ENCODE measurements at places on chromosomes 4 and X. TPM values are rescaled to one million over a fixed set of nuclear protein-coding genes. Genes with fewer than 3 reads are reported as not detected.

ATP10D gene
- 18.9 TPM for total RNA-seq

GSX2 gene
- 23.9 TPM for total RNA-seq

DCAF4L1 gene
- total RNA-seq: 0.36 TPM

SPANXN3 gene
- total RNA-seq: not detected

ELK1 gene
- 24.2 TPM for total RNA-seq

GASK1B gene
- total RNA-seq: not detected

BEND4 gene
- not detected for total RNA-seq

MAGEA1 gene
- total RNA-seq: 31.6 TPM

GRCh38 chrX:45830343-45830742 is 629.7 kb upstream of the DIPK2B start:
- DNase-seq: no peak

DNA sequence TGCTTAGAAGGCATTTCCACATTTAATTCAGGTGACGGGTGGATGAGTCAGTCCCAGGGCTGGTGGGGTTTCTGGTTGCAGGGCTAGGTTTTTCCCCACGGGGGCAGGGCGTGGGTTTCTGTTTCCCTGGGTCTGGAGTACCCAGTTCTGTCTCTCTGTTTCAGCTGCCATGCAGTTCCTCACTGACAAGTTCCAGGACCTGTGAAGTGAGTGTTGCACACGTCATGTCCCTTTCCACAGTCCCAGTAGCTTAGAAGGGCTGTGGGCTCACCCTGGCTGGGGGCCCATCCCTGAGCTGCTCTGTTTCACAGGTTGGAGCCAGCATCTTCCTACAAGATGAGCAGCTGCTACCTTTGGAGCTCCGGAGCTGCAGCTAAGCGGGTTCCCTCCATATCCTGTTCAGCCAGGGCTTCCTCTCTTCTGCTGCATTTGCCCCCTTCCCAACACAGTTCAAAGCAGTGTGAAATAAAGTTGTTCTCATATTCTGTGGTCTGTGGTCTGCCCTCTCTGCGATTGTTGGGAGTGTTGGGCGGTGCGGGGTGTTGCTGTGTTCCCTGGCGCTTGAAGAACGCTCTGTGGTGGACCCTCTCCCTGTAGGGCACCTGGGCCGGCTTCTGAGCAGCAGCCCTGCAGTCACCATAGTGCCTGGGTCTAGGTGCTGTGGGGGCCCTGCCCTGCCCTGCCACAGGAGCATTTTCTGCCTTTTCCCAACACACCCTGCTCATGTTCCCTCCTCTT is 3.9 kb downstream of the LOC101059915 start:
- DNase-seq: no peak

- no peak for DNase-seq
These were observed 20.2 kb upstream of the ACSL4 start for GRCh38 chrX:109753256-109753655.

- no peak for DNase-seq
These were observed 359.3 kb downstream of the GRXCR1 start for GRCh38 chr4:43251841-43252240.

GRCh38 chr4:148292686-148293085 is 149.5 kb downstream of the NR3C2 start:
- DNase-seq: no peak

DNA sequence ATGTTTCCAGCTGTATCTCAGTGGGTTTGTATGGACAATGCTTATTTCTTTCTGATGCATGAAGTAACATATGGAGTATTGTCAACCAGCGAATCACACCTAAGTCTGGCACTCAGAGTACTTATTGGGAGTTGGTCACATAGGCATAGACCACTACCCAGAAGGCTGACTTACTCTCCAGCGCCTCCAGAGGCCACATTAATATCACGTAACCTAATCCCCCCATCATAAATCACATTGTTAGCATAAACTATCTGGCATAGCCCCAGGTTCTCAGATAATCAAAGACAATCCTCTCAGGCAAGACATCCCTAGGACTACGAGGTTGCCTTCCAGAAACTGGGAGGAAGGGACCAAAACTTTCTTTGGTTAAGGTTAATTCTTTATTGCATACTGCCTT is 560.5 kb upstream of the PABPC4L start:
- DNase-seq: peak; percentile 47

GRCh38 chr4:169404960-169405359 is 134.2 kb upstream of the SH3RF1 start:
- DNase-seq: no peak

GRCh38 chr4:24642981-24643547 is 58.7 kb upstream of the DHX15 start:
- no peak for DNase-seq

GRCh38 chr4:73308286-73308685 is 49.7 kb upstream of the ANKRD17 start:
- DNase-seq: peak; percentile 56

DNA sequence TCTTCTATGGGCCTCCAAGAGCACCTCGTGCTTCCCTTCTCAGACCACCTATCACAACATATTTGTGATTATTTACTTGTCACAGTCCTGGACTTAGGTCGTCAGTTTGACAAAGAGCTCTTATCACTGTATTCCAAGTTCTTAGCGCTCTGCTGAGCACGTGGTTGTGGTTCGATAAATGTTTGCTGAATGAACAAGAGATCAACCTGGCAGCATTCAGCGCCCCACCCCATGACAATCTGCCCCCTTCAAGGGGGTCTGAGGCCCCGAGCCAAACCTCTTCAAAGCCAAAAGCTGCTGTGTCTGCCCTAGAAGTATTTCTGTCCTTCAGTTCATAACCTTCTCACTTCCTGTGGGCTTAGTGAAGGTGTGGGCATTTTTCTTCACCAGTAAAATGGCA is 15.0 kb downstream of the RPS4X start:
- DNase-seq: no peak

DNA sequence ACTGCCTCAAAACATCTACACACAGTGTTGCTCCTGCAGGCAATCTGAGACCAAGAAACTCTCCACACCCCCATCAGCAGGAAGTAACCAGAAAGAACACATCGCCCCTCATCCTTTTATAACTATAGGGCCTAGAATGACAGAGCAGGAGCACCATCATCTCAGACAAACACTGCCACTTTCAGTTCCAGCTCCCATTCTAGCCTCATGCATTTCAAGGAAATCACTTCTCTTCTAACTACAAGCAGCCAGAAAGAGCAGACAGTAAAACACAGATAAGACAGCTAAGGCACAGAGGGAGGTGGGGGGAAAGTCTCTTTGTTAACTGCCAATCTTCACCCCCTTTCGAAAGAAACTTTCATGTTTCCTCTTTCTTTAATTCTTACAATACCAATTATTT is 102.6 kb upstream of the TENT5D start:
- DNase-seq: no peak

DNA sequence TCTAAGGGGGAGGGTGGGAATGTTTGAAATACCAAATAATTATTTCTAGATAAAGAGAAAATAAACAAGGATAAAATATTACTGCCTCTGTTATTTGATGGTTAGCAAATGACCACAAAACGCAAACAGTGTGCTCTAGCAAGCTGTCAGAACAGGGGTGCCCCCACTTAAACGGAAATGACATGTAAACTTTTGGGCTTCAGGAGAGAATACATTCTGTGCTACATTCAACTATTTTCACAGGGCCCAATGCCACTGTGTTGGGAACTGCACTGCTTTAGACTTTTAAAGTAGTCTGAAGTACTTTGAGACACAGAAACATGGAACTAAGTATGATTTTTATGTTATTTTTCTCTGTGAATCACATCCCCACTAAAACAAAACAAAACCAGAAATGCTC is 14.1 kb downstream of the CD40LG start:
- DNase-seq: no peak

DNA sequence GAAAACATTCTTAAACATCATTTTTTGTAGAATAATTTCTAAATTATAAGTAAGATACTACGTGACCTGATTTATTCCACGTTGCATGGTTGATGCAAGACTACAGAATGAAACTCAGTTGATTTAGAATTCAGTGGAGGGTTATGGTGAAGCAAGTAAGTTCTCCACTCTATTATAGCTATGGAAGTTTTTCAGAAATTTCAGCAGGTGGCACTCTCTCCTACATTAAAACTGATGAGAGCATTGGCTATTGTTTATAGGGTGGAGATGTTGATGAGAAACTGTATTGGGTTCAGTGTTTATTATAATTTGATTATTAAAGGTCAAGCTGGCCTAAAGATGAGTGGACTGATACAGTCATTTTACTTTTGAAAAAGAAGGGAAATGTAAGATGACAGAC is 88.0 kb downstream of the FNIP2 start:
- DNase-seq: peak; percentile 75

- DNase-seq: no peak
These were observed 292.9 kb downstream of the IL1RAPL1 start for GRCh38 chrX:28880136-28880535.

DNA sequence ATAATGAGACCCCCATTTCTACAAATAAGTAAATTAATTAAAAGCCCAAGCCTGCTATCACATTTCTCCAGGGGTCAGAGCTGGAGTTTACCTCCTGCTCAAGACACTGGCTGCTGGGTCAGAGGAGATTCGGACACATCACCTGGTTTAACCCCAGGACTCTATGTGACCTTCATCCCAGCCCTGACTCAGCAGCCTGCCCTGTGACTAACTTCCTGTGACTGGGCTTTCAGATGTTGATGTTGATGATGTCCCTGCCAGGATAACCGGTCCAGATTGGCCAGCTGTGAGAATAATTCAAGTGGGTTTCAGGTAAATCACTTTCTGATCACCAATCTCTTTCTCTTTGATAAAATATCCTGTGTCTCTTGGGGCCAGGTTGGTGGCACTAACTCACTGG is 102.4 kb upstream of the MAML3 start:
- DNase-seq: no peak

DNA sequence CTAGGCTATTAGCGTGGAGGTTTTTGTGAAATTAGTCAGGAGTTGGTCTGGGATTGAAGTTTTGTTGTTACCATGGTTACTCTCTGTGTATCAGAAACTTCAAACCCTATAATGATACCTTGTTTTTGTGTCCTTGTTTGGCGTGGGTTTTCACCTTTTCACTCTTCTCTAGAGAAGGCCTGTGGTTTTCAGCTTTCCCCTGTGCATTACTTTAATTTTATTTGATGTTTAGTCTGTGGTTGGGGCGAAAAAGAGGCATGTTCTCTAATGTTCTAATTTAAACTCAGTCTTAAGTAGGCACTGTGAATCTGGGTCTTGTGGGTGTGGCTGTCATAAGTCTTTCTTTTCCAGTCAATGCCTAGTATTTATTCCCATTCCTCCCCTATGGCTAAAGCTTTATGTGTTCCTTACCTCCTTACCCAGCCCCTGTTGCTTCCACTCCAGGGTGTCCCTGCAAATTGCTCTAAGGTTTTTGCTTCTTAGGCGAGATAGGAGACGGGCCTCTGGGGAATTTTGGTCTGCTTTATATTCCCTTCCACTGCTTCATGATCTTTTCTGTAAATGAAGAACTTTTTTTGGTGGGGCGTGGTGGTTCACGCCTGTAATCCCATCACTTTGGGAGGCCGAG is 326.3 kb upstream of the ZCCHC13 start:
- DNase-seq: no peak

DNA sequence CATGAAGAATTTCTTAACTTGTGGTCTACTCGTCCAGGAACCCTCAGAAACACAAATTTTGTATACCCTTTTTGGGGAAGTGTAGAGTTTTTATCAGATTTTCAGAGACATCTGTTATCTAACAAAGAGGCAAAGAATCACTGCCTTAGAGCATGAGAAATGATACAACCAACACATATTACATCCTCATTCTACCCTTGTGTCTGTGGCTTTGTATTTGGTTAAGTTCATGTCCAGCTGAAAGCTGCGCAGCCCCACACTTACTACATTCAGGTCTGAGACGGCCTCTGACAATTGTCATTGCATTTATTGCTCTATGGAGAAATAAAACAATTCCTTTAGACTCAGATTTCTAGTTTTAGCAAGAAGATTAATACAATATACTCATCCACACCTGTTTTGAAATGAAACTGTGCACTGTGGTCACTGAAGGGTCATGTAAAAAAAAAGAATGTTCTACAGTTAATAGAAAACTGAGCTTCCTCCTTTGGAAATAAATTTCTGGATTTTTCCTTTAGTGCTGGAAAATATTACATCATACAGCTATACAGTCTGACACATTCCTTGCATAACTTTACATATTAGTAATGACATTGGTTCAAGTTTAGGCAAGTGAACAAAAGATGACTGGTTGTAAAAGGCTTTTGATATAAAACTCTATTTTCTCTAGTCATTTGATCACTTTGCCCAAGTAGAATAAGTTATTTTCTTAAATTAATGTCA is 39.8 kb downstream of the GLRB start:
- DNase-seq: no peak

GRCh38 chr4:76087007-76087769 is 12.7 kb downstream of the ART3 start:
- DNase-seq: no peak

DNA sequence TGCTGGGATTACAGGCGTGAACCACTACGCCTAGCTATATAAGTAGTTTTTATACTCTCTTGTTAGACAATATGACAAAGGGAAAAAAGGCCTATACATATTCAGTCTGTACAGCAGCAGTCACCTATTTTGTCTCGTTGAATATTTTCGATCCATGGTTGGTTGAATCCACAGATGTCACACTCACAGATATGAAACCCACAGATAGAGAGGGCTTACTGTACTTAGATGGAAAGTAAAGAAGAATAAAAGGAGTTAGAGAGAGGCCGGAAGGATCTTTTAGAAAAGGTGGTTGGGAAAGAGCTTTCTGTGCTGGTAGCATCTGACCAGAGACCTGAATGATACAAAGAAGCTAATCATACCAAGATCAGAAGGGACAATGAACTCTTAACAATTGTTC is 38.3 kb upstream of the SPINK2 start:
- no peak for DNase-seq

DNA sequence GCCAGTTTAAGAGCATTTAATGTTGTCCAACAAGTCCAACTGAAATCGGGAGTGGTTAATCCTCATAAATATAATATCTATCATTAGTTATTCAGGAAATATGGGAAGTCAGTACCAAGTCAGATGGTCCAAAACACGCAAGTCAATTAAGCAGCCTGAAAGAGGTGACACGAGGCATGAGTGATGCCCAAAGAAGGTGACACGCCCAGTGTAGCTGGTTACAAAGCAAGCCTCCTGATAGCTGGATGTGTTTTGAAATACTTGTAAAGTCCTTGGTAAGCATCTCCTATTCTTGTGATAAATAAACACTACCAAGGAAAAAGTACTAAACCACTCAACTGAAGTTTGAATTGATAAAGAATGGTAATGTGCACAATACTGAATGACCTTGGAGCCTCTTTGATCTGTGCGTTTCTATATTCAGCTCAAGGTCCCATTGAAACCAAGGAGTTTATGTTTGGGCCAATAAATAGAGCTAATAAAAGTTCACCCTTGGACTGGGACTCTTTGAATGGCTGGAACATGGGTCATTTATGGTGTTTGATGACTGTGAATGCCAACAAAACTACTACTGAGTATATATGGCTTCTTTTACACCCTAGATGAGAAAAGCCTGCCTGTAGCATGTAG is 93.2 kb upstream of the KLF3 start:
- no peak for DNase-seq

- no peak for DNase-seq
These were observed 67.2 kb downstream of the TMEM131L start for GRCh38 chr4:153533387-153533786.

DNA sequence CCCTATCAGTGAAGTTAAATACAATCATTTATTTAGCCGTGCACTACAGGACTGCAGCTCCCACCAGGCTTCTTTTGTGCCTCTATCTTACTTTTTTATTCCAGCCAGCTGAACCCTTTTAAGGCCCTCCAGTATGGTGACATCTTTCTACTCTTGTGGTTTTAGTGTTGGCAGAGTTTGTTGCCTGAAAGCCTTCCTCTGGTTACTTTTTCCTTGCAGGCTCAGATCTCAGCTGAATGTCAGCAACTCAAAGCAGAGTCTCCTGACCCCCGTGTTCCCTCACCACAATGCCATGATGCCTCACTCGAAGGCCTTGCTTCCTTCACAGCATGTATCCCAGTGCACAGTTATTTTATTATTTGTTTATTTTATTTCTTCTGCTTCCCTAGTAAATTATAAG is 818.9 kb upstream of the LCORL start:
- no peak for DNase-seq
